ENCODE measurements at places on chromosomes 12 and 14.

DNA sequence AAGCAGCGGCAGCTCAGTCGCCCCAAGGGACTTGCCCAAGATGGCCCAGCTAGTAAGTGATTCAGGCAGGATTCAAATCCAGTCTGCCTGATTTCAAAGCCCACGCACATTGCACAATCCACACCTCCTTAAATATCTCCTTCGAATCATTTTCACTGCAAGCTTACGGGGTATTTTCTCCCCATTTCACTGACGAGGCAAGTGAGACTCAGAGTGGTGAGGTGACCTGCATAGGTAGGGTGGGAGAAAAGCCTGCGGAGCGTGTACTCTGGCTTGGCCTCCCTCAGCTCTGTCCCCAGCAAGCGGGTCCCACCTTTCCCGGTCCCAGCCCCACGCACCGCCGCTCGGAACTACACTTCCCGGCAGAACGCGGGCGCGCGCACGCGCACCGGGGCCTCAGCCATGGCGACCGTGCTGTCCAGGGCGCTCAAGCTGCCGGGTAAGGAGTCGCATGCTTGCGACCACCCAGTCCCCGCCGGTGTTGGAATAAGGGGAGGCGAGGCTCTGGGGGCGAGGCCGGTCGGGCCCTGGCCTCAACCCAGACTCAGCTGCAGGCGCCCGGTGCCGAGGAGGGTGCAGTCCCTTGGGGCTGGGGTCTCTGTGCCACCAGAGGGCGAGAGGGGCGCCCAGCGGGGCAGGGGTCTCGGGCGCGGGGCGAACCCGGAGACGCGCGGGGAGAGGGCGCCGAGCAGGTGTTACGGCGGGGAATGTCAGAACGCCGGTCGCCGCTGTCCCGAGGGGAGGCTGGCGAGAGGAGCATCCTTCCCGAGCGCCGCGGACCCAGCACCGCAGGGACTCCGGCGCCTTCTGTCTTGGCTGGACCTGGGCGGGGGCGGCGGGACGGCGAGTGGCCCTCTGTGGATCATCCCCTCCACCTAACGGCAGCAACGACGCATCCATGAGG, at the start of gene FAM234B:
FAM234B (plus strand) TSS at position 380 of the 904 bp plus-strand sequence; CDS start at position 403, 23 bp downstream.
- DNase-seq: peak; percentile 25

GRCh38 chr14:94538070-94538740, 23.0 kb upstream of the SERPINA4 start:
- DNase-seq: no peak

- DNase-seq: no peak
Observed at GRCh38 chr12:14921218-14921617, 17.1 kb downstream of the ERP27 start.

DNA sequence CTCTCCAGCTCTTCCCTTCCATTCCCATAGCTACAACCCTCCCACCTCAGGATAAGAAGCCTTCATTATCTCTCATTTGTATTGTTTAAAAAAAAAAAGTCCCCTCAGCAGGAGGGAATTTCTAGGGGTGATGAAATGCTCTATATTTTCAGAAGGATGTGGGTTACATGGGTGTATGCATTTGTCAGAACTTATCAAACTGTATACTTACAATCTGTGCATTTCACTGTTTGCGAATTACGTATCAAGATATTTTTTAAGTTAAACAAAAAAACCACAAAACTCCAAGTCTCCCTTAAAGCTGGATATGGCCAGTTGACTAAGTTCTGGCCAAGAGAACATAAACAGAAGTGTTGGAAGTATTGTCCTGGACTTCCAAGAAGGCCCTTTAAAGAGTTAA, 2.0 kb upstream of the FKBP11 start:
- no peak for DNase-seq

- no peak for DNase-seq
Observed at GRCh38 chr14:77526266-77526665, 27.6 kb upstream of the ISM2 start.

DNA sequence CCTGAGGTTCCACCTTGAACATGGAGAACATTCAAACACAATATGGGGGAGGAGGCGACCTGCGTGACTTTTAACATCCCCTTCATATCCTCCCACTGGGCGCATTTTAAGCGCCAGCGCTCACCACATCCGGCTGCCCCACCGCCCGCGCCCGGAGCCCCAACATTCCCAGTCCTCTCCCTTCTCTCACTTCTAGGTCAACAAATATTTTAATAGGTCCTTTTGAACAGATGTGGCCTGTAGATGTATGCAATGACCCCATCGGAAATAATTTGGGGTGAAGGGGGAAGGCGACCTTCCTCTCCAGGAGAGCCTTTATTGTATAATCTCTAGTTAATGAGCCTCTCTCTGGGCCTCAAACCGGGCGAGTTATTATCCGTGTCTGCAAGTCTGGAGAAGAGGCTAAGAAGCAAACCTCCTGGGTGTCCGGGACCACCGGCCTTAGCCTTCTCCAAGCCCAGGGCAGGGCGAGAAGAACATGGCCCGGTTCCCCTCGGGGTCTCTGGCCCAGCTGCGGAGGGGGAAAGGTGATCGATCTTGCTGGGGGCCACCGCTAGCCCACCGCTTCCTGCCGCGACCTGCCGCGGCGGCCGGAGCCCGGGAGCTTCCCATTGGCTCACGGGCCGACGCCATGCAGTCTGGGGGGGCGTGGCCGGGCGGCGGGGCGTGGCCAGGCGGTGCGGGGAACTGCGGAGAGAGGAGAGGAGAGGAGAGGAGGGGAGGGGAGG, 83.2 kb upstream of the HMGA2 start:
- no peak for DNase-seq

GRCh38 chr12:54028314-54029201, at the start of gene HOXC6:
Gene HOXC6 (plus strand): TSS chr12:54028440. CDS start chr12:54028522, 82 bp downstream.
- no peak for DNase-seq

GRCh38 chr14:72598306-72598705, 295.6 kb downstream of the DPF3 start:
- no peak for DNase-seq

- DNase-seq: no peak
Observed at GRCh38 chr12:119710965-119711551, 43.1 kb downstream of the PRKAB1 start.

GRCh38 chr14:22800346-22800745, 14.9 kb downstream of the SLC7A7 start:
- DNase-seq: no peak

- no peak for DNase-seq
Observed at GRCh38 chr12:26133521-26133920, 8.7 kb upstream of the BHLHE41 start.

- peak; percentile 76 for DNase-seq
Observed at GRCh38 chr14:96762650-96763049, 34.5 kb upstream of the VRK1 start.

DNA sequence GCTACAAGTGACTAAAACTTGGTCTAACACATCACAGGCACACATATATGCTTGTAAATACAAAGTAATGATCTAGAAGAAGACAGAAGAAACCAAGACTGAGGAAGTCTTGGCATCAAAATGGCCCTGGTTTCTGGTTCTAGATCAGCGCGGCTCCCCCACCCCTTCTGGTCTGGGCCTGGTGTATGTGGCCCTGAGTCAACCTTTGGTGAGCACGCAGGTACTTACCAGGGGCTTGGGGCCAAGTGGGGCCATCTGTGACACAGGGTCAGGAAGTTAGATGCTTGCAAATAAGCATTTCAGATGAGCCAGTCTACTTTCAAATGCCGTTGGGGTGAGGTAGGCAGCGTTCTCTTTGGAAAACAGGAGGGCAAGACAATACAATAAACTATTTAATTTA, 13.2 kb upstream of the HVCN1 start:
- no peak for DNase-seq

GRCh38 chr12:102120886-102121285, 903 bp downstream of the PARPBP start:
- no peak for DNase-seq

DNA sequence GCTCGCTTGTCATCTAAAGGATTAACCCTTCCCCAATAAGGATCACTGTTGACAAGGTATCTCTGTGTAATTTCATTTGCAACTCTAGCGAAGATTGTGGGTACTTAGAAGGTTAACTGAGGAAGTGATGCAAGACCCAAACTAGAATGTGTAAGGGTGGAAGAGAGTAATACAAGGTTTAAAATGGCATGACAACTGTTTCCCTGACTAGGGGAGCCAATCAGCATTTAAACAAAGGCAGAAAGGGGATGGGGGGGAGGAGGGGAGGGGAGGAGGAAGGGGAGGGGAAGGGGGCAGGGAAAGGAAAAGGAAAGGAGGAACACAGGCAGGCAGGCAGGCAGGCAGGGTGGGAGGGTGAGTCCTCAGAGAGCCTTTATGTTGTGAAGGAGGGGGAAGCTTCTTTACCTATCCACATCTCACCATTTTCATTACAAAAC, 31.1 kb downstream of the NRDE2 start:
- DNase-seq: no peak

- DNase-seq: no peak
Observed at GRCh38 chr14:73091044-73091443, 32.7 kb downstream of the RBM25 start.
